Stimulated activated effector memory CD8-positive, alpha-beta T cell treated with anti-CD3 and anti-CD28 coated beads, Interleukin-12 subunit alpha, Interleukin-12 subunit beta, amount 100 ng/mL, for 72 hours (primary cell): ENCODE measurements at places on chromosomes 7 and 10.

DNA sequence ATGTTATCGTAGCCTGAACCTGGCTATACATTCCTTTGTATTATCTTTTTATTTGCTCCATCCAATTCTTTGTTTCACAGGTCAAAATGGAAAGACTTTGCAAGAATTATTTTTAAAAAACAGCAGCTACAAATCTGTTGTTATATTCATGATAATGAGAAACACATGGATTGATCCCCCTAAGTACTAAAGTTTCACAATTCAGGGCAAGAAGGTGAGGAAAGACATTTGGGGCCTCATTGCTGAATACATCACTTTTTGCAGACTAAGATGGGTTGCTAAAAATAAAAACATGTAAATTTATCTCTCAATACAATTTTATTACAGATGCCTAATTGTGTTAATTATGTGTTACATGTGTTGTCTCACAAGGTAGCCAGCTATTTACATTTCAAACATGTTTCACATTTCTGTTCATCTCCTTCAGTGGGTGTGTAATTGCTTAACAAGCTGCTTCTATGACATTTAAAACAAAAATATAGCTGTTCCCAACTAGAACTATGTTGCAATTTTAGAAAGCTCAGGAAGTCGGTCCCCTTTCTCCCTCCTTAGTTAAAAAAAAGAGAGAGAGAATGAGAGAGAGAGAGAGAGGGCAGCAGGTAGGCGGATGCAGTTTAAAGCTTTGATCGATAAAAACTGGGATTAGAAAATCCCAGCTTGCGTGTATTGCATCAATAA lies 606.3 kb upstream of the FZD8 start:
- no peak for DNase-seq

DNA sequence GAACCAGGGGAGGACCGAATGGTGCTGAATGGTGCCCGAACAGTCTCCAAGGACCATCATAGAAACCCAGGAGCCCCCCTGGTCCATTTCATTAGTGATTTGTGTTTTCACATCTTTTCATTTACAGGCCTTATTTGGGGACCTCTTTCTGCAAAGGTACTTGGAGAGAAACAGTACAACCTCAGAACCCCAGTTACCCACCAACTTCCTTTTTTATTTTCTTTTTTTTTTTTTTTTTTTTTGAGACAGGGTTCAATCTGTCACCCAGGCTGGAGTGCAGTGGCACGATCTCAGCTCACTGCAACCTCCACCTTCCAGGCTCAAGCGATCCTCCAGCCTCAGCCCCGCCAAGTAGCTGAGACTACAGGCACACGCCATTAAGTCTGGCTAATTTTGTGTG lies 13.0 kb upstream of the ELN start:
- no peak for DNase-seq

DNA sequence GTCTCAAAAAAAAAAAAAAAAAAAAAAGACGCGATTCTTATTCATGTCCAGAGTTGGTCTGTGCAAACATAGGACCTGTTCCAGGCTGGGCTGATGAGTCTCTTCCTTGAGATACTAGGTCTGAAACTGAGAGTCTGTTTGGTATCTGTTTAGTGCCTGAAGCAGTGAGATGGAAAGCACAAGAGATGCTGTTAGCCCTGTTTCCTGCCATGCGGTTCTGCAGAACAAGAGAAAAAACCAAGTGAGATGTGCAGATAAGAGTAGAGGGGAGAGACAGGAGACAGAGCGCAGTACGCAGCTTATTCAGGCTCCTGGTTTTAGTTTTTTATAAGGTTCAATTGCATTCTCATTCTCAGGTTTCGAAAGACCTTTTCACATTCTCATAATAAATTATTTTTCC lies 85.8 kb upstream of the PRKCQ start:
- peak; percentile 20 for DNase-seq

DNA sequence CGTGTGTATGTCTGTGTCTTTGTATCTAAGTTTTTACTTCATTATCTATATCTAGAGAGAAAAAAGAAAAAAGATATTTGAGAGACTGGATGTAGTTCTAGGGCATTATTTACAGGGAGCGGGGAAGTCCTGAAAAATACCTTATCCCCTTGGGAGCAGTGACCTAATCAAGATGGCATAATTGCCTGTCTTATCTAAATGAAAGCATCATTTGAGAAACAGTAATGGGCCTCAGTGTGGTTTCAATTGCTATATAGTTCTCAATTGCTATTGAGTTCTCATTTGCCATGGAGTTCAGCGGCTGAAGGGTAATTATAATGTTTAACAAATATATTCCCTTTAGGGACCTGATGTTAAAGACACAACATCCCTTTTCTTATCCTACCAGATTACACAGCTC lies 216.5 kb downstream of the PLXNA4 start:
- no peak for DNase-seq

GRCh38 chr7:120873401-120873800 lies 15.5 kb upstream of the TSPAN12 start:
- DNase-seq, result no peak

GRCh38 chr7:77944183-77945182 lies 145.9 kb downstream of the PHTF2 start:
- no peak for DNase-seq

DNA sequence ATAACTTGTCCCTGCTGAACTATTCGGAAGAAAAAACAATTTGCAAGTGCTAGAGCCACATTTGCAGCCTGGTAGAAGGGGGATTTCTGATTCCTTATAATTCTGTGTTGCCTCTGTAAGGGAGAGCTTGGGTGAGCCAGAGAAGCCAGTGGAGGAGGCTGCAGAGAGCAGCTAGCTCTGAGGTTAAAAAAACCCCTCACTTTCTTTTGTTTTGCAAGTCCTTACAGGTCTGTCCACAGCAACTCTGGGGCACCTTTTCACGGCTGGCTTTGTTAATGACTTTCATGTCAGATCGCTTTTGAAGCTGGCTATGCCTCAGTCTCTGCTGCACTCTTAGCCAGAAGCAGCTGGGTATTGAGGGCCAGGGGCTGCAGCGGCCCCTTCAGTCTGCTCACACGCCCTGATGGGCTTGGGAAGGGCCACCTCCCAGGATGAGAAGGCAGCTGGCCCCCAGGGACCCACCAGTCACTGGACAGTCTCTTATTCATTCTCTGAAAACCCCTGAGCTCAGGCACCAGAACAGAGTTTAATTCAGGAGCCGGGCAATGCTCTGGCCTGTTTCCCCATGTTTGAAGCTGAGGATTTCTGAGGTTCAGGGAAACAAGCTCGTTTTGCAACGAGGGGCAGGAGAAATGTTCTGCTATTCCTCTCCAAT lies 30.9 kb downstream of the TRIM8 start:
- DNase-seq, result no peak

DNA sequence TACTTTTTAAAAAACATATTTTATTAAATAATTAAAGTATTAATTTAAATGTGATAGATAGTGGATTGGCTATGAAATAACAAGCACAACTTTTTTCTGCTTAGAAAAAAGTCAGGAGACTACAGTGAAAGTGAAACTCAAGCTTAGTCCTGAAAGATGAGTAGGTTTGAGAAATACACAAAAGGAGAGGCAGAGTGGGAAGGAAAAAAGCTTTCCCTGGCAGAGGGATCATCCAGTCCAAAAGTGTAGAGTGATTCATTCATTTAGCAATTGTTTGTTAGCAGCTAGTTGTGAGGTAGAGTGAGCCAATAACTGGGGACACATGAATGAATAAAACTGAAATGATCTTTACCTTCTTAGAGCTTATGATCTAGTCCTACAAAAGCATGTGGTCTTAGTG lies 93.5 kb downstream of the FOXP2 start:
- no peak for DNase-seq
